ENCODE measurements at places on chromosomes 5 and 9.

- ATAC-seq, result no peak
These were observed 24.8 kb downstream of the PCSK1 start for GRCh38 chr5:96408210-96408777.

- ATAC-seq, result no peak
These were observed 15.0 kb downstream of the GFI1B start for GRCh38 chr9:132993511-132993939.

- ATAC-seq, result no peak
These were observed 140.7 kb downstream of the NSG2 start for GRCh38 chr5:174186096-174186695.

- no peak for ATAC-seq
These were observed 38.9 kb upstream of the TNFAIP8 start for GRCh38 chr5:119316906-119317305.

- peak; percentile 69 for ATAC-seq
These were observed at the start of gene TNIP1 for GRCh38 chr5:151080613-151081430. Gene TNIP1 (minus strand): TSS chr5:151081034. CDS start chr5:151065095, 15,939 bp downstream.

GRCh38 chr9:79080536-79080935 lies 491.2 kb upstream of the TLE4 start:
- ATAC-seq, result no peak

DNA sequence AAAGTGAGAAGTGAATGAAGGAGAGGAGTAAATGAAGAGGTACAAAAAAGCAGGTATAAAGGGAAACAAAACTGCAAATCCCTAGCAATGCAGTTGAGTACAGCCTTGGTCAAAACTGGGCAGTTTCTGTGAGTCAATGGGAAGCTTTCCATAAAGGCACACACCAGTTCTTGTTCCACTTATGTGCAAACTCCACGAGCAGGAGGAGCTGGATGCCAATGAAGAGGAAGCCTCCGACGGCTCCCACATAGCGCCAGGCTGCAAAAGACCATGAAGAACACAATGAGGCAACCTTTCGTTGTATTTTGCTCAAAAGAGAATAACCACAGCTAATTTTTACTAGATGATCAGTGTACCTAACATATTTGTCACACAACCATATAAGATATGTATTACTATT lies 81.1 kb downstream of the SERINC5 start:
- ATAC-seq, result no peak

GRCh38 chr9:120383999-120384924 lies 195.7 kb downstream of the CDK5RAP2 start:
- no peak for ATAC-seq

GRCh38 chr9:127858041-127858512 lies 3.6 kb upstream of the ENG start:
- no peak for ATAC-seq

- ATAC-seq, result no peak
These were observed 313.0 kb downstream of the CETN3 start for GRCh38 chr5:90096415-90097081.

GRCh38 chr9:16247188-16247875 lies 623.1 kb downstream of the BNC2 start:
- ATAC-seq, result no peak

GRCh38 chr9:133679056-133679455 lies 42.9 kb downstream of the DBH start:
- no peak for ATAC-seq

GRCh38 chr5:154146409-154146808 lies 44.1 kb upstream of the GALNT10 start:
- no peak for ATAC-seq

- no peak for ATAC-seq
These were observed 3.8 kb downstream of the TARS1 start for GRCh38 chr5:33444542-33444941.

GRCh38 chr9:129724456-129725190 lies 28.2 kb downstream of the PTGES start:
- ATAC-seq, result no peak

GRCh38 chr5:178357121-178357521 lies 124.5 kb upstream of the PHYKPL start:
- no peak for ATAC-seq

DNA sequence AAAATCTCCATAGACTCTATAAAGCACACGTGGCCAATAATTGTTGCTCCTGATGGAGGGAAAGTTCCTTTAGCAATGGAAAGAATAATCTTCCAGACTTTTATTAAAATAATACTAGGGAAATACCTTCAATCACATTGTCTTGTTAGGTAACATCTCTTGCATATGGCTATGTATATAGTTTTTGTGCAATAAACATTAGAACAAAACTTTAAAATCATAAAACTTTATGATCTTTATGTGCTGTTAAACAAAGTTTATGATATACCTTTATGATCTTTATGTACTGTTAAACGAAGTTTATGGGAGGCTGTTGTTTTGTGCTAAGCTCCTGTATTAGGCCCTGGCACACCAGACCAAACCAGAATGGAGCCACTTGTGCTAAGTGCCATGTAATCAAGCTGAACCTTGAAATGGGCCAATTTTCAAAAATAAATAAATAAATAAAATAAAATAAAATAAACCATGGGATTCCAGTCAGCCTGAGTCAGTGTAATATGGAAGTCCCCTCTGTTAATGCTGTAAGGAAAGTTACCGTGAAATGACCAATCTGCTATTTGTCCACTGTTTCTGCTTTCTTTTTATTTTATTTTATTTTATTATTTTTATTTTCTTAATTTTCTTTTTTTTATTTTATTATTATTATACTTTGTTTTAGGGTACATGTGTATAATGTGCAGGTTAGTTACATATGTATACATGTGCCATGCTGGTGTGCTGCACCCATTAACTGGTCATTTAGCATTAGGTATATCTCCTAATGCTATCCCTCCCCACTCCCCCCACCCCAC lies 431.3 kb downstream of the SPATA31D1 start:
- no peak for ATAC-seq

DNA sequence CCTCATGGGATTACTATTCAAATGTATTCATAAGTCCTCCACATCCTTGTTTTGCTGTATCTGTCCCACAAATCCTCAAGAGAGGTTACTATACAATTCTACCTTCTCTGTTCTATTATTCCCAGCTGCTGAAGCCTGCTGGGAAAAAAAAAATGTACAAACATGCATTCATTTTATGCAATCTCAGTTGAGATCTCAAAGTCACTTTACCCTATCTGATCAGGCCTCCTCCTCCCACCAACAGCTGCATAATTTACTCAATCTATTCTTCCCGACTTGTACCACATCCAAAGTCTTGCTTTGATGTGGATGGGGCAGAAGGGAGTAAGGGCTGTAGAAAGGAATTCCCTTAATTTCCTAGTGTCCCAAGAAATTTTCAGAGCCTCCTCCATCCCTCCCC lies 28.6 kb downstream of the PSIP1 start:
- ATAC-seq, result no peak

DNA sequence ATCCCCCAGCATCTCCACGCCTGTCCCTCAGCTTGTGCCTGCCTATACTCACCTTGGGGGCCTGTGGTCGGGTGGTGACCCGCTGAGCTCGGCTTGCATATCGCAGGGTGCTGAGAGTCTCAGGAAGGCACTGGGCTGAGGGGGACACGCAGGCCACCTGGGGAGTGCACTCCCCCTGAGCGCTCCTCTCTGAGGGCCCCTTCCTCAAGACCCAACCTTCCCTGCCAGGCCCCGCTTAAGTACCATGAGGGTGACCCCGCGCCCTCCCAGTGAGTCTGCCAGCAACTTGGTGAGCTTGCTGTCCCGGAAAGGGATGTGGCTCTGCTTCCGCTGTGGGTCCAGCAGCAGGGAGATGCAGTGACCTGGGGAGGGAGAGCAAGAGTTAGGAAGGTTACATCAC lies 4.1 kb downstream of the KIF12 start:
- no peak for ATAC-seq

DNA sequence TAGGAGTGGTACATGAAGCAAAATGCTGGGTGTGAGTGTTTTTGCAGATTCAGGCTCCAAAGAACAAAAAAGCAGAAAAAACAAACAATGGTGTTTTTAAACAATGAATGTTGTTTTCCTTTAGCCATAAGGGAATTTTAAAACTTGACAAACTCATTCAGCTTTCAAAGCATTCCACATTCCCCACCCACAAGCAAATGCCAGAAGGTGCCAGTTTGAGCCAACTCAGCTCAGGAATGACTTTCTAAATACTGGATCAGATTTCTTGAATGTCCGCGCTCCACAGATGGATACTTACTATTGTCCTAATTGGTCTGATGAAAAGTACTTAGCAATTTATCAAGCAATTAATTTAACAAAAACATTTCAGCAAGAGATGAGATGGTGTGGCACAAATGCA lies 12.9 kb upstream of the MOB3B start:
- ATAC-seq, result no peak

DNA sequence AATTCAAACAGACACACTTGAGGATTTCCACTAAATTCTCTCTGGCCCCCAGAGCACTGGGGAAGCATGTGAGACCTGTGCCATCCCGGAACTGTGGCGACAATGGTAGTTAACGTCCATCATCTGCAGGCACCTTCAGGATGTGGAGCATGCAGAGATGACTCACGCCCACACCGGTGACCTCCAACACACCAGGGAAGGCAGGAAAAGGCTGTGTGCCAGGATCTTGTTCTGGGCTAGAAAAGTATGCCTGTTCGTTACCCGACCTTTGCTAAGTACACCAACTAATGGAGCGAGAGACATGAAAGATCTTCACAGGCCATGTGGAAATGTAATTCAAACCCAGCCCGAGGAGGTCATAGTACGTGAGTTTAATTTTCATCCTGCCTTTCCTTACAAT lies 208.8 kb downstream of the MELK start:
- ATAC-seq, result no peak

- peak; percentile 84 for ATAC-seq
These were observed 44.3 kb downstream of the SLC28A3 start for GRCh38 chr9:84296146-84296843.

DNA sequence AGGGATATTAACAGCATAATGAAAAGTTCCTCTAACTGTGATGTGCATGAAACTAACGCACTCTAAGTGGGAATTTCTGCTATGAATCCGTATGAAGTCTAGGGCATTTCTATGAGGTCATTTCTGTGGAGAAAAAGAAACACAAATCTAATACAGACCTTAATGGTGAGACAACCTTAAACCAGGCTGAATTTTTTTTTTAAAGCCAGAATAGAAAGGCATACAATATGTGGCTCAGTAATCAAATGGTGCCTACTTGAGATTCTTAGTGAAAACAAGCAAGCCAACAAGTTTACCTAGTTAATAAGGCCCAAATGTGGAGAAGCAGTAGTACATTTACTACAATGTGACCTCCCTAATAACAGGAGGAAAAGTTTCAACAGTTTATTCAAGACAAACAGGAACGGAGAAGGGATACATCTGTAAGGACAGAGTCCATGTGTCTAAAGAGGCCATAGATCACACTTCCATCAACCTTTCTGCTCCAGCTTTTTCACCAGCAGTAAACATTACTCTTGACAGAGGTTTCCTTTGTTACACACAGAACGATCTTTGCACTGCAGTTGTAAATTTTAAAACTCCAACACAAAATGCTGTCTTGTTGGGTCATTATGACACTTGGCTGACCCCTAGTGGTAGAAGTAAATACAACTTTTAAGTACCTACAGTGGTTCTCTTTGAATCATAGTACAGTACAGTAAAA lies 26.2 kb downstream of the CARNMT1 start:
- peak; percentile 89 for ATAC-seq

GRCh38 chr5:160009591-160009989 lies 651 bp downstream of the TTC1 start:
- ATAC-seq, result no peak

DNA sequence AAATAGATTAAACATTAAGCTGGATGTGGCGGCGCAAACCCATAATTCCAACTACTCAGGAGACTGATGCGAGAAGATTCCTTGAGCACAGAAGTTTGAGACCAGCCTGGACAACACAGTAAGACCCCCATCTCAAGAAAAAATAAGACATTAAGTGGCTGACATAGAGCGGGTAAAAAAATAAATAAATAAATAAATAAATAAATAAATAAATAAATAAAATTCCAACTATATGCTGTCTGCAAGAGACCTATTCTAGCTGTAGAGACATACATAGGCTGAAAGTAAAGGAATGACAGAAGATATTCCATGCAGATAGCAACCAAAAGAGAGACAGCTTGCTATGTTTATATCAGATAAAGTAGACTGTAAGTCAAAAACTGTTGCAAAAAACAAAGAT lies 17.4 kb upstream of the SH3TC2 start:
- ATAC-seq, result no peak

DNA sequence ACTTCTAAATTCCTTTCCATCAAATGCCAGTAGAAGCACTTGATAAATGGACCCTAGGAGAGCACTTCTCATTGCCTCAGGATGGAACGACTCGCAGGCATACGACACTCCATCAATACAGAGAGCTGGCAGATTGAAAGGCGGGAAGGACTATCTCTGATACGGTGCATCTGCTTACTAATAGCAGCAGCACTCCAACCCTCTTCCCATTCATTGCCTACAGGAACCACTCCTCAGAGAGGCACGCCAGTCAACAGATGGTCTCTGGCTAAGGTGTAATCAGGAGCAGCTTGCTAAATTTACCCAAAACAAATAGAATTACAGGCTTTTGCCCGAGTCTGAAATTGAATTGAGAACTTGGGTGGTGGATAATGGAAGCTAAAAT lies 168.1 kb downstream of the EFNA5 start:
- no peak for ATAC-seq

- no peak for ATAC-seq
These were observed 897.8 kb upstream of the ACO1 start for GRCh38 chr9:31486630-31487029.

GRCh38 chr9:77847059-77847499 lies 184.5 kb downstream of the GNAQ start:
- no peak for ATAC-seq

DNA sequence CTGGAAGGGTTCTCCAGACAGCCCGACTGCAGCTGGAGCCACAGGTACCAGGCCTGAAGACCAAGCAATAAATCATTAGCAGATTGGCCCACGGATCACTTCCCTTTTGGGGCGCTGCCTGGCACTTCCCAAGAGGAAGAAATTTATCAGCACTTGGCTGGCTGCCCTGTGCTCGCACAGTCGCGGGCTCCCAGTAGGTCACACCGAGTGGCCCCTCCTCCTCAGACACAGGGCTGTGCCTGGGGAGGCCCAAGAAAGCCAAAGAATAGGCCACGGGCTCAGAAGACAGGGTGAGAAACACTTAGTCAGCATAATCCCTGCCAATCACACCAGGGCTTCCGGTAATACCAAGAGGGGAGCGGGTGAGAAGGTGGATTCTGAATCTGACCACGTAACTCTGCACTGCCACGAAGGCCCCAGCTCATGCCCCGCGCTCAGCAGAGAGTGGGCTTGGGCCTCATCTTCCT lies 115.7 kb upstream of the MSX2 start:
- ATAC-seq, result no peak

DNA sequence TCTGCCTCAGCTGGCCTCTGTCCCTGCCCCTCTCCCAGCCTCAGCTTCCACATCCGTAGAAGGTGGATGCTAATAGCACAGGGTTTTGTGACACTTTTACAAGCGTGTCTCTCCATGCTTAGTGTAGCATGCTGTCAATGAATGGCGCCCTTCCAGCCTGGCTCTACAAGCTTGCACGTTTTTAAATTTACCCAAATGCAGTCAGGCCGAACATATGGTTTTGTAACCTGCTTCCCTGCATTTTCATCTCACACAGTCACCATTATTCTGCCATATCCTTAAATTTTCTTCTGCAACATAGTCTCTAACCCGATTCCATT lies 28.8 kb downstream of the FAM163B start:
- ATAC-seq, result no peak

Measured in activated T-helper 17 cell treated with anti-CD3 and anti-CD28 coated beads, Interleukin-2, amount 50 U/mL, for 72 hours (primary cell).